ENCODE measurements at places on chromosomes 12 and 14.

GRCh38 chr12:42490261-42490842 is 99.2 kb downstream of the PRICKLE1 start:
- ATAC-seq = peak; percentile 53

GRCh38 chr14:96017882-96018281 is 21.3 kb upstream of the C14orf132 start:
- ATAC-seq = no peak

DNA sequence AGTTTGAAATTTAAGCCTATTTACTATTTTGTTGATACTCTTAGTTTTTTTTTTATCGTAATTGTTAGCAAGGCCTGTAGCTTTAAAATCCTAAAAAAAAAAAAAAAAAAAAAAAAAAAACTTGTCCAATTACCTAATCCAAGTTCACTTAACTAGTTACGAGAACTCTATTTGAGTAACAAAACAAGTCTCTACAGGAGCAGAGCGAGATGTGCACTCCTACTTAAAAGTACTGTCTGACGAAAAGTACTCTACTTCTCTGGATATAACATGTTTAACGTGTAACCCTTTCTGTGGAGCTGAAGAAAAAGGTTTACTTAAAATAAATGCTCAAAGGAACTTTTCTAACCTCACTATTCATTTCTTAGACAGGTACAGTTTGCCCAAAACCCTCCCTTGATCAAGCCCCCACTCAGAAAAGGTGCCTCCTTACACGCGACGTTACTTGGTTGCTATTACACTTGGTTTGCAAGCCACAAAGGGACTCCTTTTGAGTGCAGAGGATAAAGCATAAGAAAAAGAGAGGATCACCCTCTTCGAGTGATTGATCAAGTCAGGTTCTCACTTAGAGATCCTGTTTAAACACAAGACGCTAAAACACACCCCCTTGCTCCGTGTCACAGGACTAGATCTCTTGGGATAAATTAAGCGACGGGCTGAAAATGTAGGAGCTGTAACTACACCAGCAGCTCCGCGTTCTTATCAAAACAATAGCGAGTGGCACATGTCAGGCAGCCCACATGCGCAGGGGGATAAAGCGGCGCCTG is 2.2 kb downstream of the BAZ1A start:
- ATAC-seq = peak; percentile 1

DNA sequence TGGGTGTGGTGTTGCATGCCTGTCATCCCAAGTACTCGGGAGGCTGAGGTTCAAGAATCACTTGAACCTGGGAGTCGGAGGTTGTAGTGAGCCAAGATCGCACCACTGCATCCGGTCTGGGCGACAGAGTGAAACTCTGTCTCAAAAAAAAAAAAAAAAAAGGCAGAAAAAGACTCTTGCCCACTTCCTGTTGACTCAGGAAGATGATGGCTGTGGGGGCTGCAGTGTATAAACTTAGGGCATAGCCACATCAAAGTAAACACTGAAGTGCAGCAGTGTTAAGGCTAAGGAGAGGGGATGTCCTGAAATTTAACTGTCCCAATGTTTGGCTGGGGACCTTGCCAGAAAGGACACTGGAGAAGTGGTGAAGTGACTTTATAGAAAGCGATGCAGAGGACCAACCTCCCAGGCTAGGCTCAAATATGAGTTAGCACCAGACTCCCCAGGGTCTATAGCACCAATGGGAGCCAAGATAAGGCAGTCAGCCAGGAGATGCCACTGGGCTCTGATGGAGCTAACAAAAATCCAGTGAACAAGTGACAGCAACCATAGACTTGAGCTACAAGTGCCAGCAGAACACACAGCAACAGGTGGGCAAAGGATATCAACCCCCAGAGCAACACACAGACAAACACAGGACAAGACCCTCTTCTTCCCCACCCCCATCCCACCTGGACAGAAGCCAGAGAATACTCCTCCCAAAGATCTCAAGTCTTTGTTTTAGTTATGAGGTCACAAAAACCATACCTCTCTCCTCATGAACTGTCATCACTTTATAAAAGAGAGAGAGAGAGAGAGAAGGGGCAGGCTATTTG is 28.0 kb downstream of the NELL2 start:
- ATAC-seq = peak; percentile 85

GRCh38 chr12:114368685-114369452 is 37.1 kb downstream of the TBX5 start:
- no peak for ATAC-seq

- no peak for ATAC-seq
Observed at GRCh38 chr14:76931631-76932402, 96.7 kb downstream of the IRF2BPL start.

GRCh38 chr14:24238527-24239037 is 3.8 kb downstream of the TINF2 start:
- ATAC-seq = no peak

DNA sequence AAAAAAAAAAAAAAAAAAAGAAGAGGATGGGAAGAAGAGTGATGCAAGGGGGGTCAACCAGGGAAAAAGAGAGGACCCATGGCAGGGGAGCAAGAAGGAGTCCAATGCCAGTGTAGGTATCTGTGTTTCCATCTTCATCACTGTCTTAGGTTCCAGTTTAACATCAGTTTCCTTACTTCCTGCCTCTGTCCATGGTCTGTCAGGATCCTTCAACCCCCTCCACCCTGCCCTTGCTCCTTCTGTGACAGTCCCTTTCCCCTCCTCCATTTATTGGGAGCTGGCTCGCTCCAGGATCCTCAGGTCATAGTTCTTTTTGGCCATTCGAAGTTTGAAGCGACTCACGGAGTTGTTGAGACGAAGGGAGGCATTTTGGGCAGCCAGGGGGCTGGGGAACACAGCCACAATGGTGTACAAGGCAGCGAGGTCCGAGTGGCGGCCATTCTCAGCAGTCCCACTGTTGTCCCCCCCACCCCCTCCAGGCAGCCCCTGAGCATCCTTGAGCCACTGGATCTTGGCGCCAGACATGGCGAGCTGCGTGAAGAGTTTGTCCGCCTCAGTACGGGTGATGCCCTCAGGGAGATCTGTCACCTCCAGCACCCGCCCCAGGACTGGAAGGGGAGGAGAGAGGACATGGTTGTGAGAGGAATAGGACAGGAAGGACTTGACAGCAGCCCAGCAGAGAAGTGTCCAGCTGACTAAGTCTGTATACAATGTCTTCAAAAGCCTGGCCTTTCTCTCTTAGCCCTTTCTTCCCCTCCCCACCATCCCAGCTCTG is 3.7 kb upstream of the STAC3 start:
- no peak for ATAC-seq

DNA sequence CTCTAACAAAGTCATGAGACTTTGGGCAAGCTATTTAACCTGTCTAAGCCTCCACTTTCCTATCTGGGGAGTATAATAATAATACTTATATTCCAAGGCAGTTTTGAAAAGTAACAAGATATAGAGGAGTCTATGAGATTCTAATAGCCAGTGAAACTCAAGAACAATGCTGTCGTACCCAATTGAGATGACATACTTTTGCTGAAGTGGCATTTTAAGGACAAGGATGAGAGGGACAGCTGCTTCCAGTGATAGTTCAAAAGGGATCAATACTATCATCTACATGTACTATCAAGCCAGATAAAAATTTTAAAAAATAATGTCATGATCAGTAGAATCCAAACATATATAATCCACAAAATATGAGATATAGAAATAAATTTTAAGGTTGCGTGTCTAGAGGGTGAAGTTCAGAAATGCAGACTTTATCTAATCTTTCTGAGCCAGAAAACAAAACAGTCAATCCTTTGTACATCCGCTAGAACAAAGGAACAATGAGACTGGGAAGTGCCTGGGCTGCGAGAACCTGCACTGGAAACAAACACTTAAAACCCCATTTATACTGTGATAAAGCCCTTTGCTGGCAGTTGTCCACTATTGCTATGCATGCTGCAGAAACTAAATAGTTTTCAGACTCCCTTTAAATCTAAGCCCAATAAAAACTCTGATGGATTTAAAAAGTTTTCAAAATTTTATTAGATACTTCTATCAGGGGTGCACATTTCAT is 38.6 kb downstream of the PTPRB start:
- no peak for ATAC-seq

- ATAC-seq = no peak
Observed at GRCh38 chr14:105168496-105168978, at the start of gene JAG2. JAG2 (minus strand) TSS chr14:105168776; CDS start chr14:105168420, 356 bp downstream.

DNA sequence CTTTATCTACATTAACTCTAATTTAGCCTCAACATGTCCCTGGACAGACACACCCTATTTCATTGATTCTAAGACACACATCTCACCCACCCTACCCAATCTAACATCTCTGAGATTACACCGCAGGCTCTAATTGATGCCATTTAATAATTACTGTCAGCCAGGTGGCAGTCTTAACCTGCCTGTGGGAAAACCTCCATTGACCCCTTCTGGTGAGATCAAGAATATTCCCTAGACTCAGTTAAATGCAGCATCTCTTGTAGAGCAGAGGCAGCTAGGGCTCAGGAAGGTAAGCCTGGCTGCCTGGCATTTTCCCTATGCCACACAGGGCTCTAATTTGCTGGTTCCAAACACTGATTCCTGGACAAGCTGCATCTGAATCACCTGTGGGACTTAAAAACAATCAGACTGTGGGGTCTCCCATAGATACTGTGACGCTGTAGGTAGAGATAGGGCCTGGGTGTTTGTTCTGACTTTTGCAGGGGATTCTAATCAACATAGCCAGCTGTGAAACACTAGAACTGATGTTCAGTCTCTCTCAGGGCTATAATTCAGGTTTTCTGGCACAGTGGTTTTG is 14.3 kb downstream of the MCRS1 start:
- peak; percentile 51 for ATAC-seq

GRCh38 chr12:120242275-120242799 is 23.2 kb downstream of the PXN start:
- ATAC-seq = no peak

- peak; percentile 4 for ATAC-seq
Observed at GRCh38 chr12:109999983-110000505, 814 bp downstream of the ANKRD13A start.

GRCh38 chr12:94641283-94641682 is 9.1 kb downstream of the TMCC3 start:
- no peak for ATAC-seq

DNA sequence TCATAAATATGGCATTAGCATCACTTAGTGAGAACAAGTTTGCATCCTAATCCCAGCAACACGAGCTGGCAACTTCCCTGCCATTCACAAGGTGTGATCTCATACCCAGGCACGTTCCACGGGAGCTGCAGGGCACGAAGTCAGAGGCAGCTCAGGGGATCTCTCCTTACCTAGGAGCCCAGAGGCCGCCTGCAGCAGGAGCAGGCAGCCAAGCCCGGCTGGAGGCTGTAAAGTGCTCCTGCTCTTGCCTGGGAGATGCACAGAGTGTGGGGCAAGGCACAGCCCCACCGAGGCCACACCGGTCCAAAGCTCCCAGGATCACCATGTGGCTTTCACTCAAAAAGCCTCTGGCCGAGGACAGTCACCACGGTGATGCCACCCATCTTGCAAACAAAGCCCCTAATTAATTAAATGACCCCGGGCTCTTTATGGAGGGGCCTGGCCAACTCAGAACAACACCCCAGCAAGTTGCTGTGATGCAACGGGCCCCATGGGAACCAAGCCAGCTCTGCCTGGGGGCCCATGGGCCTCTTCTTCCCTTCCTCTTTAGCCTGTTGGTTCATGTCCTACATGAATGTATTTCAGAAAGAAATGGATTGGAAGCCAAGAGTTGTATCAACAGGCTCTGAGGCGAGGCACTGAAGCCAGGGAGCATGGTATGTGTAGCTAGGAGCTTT is 26.5 kb downstream of the NUAK1 start:
- no peak for ATAC-seq

DNA sequence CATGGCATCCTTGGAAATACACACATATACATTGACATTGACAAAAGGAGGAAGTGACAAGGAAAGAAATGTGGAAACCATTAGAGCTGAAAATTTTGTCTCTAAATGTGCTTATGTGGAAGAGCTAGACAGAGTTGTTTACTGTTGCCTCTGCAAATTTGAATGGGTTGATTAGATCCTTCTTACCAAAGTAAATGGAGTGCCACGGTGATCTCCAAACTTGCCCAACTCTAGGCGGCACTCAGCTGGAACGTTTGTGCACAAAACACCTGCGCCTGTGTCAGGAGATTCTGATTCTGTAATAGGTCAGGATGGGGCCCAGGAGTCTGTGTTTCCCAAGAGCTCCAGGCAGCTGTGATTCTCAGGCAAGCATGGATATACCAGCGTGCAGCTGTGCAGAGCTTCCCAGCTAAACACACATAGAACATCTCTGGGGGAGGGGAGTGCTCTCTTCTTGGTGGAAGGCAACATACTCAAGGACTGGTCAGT is 77.8 kb upstream of the BDKRB2 start:
- ATAC-seq = no peak

GRCh38 chr12:63912651-63913050 is 68.2 kb downstream of the SRGAP1 start:
- ATAC-seq = no peak

DNA sequence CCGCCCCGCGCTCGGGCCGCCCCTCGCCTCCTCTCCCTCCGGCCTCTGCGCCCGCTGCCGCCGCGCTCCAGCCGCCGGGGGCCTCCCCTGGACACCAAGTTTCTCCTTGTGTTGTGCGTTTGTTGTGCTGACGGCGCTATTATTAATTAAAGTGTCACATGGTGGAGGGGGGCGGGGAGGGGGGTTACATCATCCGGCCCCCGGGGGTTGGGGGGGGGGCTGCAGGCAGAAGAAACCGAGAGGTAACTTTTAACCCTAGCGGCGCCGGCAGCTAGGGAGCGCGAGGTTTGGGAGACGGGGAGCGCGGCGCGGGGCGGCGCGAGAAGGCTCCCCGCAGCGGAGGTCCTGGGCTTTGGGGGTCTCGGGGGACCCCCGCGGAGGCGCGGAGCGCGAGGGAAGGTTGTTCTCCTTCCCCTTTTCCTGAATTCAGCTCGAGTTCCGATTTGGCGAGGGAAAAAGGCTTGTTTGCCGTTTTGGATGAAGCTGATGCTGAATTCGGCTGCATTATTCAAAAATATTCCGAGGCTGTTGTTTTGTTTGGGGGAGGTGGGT is at the start of gene HRK:
HRK (minus strand) TSS at position 117 of the 552 bp plus-strand sequence. CDS start 134 bp downstream, outside the sequence.
- no peak for ATAC-seq

- ATAC-seq = no peak
Observed at GRCh38 chr12:117832459-117833457, 136.0 kb downstream of the KSR2 start.

DNA sequence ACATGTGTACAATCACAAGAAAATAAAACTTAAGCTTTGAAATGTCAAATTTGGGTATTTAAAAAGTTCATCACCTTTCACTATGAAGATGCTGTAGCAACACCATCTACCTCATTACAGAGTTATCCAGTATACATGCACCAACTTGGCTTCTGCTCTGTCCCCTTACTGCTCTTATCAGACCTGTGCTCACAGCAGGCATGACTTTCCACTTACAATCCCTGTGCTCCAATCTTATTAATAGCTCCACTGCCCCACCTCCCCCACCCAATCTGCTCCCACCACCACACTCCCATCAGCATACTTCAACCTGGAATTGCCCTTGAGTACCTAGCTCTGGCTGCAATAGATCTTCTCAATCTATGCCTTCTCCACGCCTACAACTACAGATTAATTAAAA is 13.3 kb downstream of the GALC start:
- ATAC-seq = no peak

DNA sequence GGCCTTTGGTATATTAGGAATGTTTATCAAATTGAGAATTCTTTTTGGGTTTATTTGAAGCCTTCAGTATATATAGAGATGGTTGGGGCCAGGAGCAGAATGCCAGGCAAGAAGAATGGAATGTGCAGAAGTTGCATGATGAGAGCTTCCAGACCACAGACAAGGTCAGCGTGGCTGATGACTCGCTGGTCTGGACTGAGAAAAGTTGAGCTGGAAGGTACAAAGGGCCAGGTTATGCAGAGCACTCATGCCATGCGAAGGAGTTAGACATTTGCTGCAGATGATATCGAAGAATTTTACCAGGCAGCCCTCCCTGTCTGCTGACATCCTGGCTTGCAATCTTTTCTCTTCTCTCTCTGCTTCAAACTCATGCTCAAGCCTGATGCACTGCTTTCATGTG is 196.2 kb upstream of the ARHGAP5 start:
- ATAC-seq = no peak
